ENCODE measurements at places on chromosomes 4 and X.
A peak's percentile ranks its signal among the peaks of the same experiment; 100 is the strongest.

- no peak for ATAC-seq
Measured at GRCh38 chrX:2831471-2832228, 2.9 kb downstream of the GYG2 start.

- peak; percentile 96 for ATAC-seq
Measured at GRCh38 chrX:154819771-154820341, 14.6 kb upstream of the MPP1 start.

GRCh38 chr4:41256131-41256739 is 493 bp upstream of the UCHL1 start:
- no peak for ATAC-seq

- ATAC-seq, result no peak
Measured at GRCh38 chrX:69493193-69493592, 10.9 kb upstream of the NALF2 start.

- no peak for ATAC-seq
Measured at GRCh38 chr4:140109737-140110136, 44.2 kb downstream of the MAML3 start.

- no peak for ATAC-seq
Measured at GRCh38 chrX:82224961-82225360, 1023.1 kb downstream of the SH3BGRL start.

DNA sequence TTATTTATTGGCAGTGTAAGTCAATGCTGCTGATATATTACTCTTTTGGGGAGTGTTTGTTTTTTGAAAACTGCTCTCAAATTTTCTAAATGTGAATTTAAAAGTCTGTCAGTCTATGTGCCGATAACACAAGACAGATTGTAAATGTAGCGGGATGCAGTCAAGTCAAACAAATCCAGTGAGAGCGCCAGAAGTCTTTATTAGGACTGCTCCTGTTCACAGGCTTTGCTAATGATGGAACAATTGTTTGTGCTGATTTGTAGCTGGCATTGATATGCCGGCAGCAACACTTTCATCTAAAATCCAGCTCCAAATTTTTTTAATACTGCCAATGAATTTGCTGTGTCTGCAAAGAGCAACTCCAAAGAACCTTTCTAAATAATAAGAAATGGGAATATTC is 78.7 kb upstream of the TET2 start:
- ATAC-seq, result no peak

DNA sequence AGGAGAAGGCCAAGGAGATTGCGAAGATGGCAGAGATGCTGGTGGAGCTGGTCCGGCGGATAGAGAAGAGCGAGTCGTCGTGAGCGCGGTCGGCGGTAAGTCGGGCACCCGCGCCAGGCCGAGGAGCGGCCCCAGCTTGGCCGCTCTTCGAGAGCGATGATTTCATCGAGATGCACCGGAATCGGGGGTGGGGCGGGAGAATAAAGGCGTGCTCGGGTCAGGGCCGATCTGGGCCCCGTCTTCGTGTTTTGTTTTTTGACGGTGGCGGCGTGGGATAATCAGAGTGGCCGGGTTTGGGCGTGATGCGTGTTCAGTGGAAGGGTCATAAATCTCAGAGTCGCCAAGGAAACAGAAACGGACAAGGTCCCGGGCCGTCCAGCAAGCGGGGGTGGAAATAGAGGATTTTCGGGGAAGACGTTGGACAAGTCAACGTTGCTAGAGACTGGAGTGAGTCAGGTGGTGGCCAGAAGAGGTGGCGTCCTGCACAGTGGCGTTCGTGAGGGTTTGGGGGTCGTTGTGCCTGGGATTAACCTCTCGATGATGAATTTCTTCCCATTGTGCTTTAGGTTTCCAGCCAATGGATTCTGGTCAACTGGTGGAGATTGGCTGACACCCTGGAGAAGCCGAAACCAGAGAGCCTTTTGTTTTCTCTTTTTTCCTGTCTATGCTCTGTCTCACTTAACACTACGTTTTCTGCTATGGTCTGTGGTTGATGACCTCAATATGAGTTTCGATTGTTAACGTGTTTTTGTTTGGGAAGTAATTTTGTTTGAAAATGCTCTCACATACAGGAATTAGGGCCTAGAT is 882 bp downstream of the MRFAP1 start:
- ATAC-seq, result peak; percentile 65

DNA sequence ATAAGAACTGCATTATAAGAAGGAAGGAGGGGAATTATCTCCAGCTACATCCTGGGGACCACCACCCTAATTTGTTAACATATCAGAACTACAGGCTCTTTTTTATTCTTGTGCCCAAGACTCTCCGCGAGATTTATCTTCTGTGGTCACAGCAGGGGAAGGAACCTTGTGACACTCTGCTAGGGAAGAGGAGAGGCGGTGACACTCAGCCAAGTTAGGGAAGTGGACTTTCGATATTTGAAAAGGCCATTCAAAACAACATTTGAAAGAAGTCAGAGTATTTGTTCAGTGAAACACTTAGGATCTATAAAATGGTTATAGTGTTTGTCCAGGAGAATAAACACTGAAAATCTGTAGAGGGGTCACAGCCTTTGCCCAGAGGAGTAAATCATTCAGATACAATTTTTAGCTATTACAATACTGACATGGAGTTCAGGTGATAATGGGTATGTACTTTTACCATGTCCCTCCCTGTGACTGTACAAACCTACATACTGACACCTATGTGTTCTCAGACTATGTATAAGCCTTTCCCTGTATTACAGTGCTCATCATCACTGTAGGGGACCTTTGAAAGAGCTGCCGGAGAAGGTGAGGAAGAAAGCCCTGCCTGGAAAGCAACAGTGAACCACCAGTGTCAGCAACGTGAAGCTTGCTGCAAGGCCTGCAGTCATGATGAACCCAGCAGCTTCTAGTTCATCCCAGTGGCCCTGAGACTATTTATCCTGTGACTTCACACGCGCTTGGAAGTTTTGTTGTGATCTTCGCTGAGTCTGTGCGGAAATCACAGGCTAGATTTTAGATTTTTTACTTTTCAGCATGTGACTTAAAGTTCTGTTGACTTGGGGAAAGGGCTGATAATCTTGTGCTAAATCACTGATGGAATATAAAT is 8.5 kb upstream of the PTTG2 start:
- ATAC-seq, result no peak

GRCh38 chr4:83504503-83504902 is 19.6 kb upstream of the ABRAXAS1 start:
- ATAC-seq, result no peak

GRCh38 chrX:129984111-129984958 is 1.9 kb downstream of the BCORL1 start:
- ATAC-seq, result peak; percentile 32

DNA sequence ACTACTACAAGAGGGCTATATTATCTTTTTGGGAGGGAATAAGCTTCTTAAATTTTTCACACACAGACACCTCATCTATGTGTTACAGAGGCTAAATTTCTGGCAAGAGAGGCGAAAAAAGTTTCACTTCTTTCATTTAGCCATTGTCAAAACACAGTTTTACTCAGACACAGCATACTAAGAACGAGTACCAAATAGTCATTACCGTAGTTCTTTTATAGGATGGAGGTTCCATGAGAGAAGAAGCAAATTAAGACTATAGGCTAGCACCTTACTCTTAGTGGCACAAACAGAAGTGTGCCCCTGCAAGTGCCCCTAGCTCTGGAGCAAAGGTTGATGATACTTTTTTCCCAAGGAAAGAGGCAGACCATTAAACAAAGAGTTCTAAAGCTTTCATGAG is 26.2 kb downstream of the UGT2B7 start:
- ATAC-seq, result no peak

GRCh38 chr4:162683659-162684370 is 482.9 kb downstream of the NAF1 start:
- ATAC-seq, result no peak

DNA sequence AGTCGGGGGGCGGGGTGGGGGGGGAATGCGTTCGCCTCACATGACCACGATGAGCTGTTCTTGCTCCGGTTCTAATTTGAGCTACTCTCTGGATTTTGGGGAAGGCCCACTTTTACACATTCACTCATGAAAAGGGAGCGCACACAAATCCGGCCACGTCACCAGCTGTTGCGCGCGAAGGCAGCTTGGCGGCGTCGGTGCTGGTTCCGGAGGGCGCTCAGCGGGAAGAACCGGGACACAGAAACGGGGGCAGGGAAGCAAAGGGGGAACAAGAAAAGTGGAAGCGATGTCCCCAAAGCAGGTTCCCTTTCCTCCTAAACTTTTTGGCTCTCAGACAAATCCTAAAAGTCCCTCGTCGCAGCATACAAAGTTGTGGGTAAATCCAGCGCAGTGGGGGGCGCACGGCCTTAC is 605 bp downstream of the ANXA5 start:
- peak; percentile 57 for ATAC-seq
